ENCODE measurements at places on chromosomes 12 and 14.

- no peak for DNase-seq
These were observed 33.6 kb downstream of the FUT8 start for GRCh38 chr14:65446159-65446558.

DNA sequence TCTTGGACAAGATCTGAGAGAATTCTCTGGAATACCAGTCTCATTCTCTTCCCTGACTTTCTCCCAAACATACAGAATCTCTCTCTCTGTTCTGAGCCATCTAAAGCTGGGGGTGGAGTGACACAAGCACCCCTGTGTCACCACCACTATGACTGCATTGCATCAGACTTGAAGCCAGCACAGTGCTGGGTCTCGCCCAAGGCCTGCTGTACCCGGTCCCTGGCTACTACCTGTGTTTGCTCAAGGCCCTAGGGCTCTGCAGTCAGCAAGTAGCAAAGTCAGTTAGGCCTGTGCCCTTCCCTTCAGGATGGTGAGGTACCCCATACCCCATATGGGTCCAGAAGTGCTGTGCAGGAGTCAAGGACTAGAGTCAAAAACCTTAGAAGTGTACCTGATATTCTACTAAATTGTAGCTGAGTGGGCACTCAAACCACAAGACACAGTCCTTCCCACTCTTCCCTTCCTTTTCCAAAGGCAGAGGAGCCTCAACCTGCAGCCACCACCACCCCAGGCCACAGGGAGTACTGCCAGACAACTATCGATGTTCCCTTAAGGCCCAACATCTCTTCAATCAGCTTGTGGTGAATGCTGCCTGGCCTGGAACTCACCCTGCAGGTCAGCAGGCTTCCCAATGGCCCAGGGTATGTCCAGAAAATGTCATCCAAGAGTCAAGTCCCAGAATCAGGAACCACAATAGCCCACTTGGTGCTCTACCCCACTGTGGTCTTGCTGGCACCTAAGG lies 21.2 kb upstream of the RDH16 start:
- DNase-seq: no peak

- DNase-seq: no peak
These were observed 55.0 kb downstream of the CCDC85C start for GRCh38 chr14:99548871-99549515.

DNA sequence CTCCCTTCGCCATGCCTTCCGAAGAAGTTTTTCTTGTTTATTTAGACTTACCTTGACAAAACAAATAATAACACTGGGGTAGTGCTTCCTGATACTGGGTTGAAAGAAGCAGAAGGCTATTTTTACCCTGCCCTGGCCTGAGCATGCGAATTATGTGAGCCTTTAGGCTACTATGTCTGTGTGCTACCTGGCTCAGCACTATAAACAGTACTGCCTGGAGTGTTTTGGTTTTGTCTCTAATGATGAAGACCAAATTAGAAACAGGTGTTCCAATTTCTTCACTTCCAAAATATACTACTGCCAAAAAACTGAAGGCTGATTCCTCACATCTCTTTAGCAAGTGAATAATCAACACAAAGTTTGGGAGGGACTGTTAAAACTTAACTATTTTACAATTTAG lies 7.6 kb upstream of the OVCH1 start:
- DNase-seq: no peak

All from stimulated activated naive CD4-positive, alpha-beta T cell treated with Interleukin-2 at 50 U/mL for 16 hours (primary cell).